Liver (tissue), 10 donors: ENCODE measurements at places on chromosomes 6 and 20. TPM values are rescaled to one million over a fixed set of nuclear protein-coding genes. Genes with fewer than 3 reads are reported as not detected.

- peaks cover 6% of the 10 kb centered on the region for H3K4me1 ChIP-seq
- H3K4me3 ChIP-seq = no peak overlapping the region
- peaks cover 10% of the 10 kb centered on the region for H3K36me3 ChIP-seq
- H3K27ac ChIP-seq = no peak overlapping the region
These were observed 10.0 kb downstream of the HINT3 start for GRCh38 chr6:125966569-125966968.

The DYNLT2 gene
- 0.89 TPM for total RNA-seq

- no peaks in the 10 kb centered on the region for H3K4me1 ChIP-seq
- H3K27me3 ChIP-seq = no peaks in the 10 kb centered on the region
- no peak for DNase-seq
- no peak overlapping the region for H3K27ac ChIP-seq
- H3K36me3 ChIP-seq = no peaks in the 10 kb centered on the region
These were observed 349.8 kb downstream of the CDC5L start for GRCh38 chr6:44737341-44737740.

The SLC35D3 gene
- 0.56 TPM for total RNA-seq

DNA sequence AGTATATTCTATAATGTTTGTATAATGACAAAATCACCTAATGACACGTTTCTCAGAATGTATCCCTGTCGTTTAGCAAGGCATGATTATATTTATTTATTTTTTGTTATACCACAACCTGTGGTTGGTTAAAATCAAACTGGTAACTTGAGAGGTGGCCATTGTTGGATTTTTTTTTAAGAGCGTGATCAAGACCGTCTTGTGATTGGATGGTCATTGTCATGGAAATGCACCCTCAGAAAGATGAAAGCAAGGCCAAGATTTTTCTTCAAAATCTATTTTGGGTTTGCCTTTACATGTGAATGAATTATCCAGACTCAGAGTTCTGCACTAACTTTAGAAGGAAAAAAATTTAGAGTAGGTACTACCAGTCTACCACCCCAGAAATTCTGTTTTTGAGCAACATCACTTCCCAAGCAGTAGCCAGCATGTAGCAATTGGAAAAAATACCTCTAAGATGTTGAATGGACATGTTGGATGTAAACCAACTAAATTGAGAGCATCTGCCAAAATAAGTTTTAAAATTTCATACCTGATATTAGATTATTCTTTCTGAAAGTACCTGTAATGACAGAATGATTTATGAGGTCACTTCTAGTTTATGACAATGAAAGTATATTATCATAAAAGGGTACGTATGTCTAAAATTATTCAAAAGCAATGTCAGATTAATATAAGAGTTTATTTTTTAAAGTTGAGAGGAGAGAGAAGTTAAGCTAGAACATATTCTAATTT is 50.8 kb downstream of the NCOA7 start:
- peaks cover 3% of the 10 kb centered on the region for H3K4me1 ChIP-seq
- H3K27me3 ChIP-seq = no peaks in the 10 kb centered on the region
- H3K27ac ChIP-seq = no peak overlapping the region
- DNase-seq = no peak
- H3K4me3 ChIP-seq = no peak overlapping the region
- no peaks in the 10 kb centered on the region for H3K36me3 ChIP-seq

- H3K4me1 ChIP-seq = peaks cover 11% of the 10 kb centered on the region
- no peaks in the 10 kb centered on the region for H3K27me3 ChIP-seq
- DNase-seq = no peak
- H3K36me3 ChIP-seq = no peaks in the 10 kb centered on the region
These were observed 3.4 kb upstream of the DACT2 start for GRCh38 chr6:168322966-168323365.

DNA sequence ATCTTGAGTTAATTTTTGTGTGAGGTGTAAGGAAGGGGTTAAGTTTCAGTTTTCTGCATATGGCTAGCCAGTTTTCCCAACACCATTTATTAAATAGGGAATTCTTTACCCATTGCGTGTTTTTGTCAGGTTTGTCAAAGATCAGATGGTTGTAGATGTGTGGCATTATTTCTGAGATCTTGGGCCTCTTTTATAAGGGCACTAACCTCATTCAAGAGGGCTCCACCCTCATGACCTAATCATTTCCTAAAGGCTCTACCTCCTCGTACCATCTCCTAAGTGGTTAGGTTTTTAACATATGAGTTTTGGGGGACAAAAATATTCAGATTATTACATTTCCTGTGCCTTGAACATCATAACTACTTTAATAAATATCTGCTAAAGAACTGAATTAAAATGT is 510.9 kb downstream of the UTRN start:
- H3K4me1 ChIP-seq = no peaks in the 10 kb centered on the region
- no peak for DNase-seq
- H3K36me3 ChIP-seq = peaks cover 7% of the 10 kb centered on the region
- H3K4me3 ChIP-seq = no peak overlapping the region
- no peaks in the 10 kb centered on the region for H3K27me3 ChIP-seq

GRCh38 chr6:139743664-139744437 is 369.4 kb upstream of the CITED2 start:
- H3K4me3 ChIP-seq = no peak overlapping the region
- H3K4me1 ChIP-seq = peaks cover 3% of the 10 kb centered on the region
- H3K27me3 ChIP-seq = no peaks in the 10 kb centered on the region
- no peaks in the 10 kb centered on the region for H3K36me3 ChIP-seq
- DNase-seq = no peak
- H3K27ac ChIP-seq = no peak overlapping the region

DNA sequence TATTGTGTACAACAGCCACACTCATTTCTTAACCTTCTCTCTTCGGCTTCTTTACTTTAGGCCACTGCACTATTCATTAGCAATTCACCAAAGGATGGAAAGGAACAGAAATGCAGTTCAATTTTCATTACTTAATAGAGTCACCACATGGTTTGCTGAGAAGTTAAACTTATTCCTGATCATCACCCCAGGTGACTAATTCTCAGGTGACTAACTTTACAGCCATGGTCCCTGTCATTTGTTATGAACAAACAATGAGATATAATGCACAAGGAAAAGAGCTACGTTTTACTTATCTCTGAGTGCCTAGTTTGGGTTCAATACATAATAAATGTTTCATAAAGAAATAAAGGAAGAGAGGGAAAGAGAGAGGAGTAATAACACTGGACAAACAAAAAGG is 45.8 kb upstream of the DST start:
- peak overlapping the region; percentile 53 for H3K4me3 ChIP-seq
- peak overlapping the region; percentile 91 for H3K27ac ChIP-seq
- DNase-seq = no peak
- H3K36me3 ChIP-seq = no peaks in the 10 kb centered on the region
- H3K4me1 ChIP-seq = peaks cover 2% of the 10 kb centered on the region
